NCI-H748 treated with DMSO at 0.1 percent for 48 hours (cell line): ENCODE measurements at places on chromosomes 5 and 9.

GRCh38 chr9:119366909-119367682 lies 2.1 kb downstream of the BRINP1 start:
- peak; percentile 28 for DNase-seq

- no peak for DNase-seq
Measured at GRCh38 chr5:114702731-114703130, 340.9 kb downstream of the KCNN2 start.

GRCh38 chr9:112063151-112063550 lies 111.9 kb downstream of the SUSD1 start:
- no peak for DNase-seq

DNA sequence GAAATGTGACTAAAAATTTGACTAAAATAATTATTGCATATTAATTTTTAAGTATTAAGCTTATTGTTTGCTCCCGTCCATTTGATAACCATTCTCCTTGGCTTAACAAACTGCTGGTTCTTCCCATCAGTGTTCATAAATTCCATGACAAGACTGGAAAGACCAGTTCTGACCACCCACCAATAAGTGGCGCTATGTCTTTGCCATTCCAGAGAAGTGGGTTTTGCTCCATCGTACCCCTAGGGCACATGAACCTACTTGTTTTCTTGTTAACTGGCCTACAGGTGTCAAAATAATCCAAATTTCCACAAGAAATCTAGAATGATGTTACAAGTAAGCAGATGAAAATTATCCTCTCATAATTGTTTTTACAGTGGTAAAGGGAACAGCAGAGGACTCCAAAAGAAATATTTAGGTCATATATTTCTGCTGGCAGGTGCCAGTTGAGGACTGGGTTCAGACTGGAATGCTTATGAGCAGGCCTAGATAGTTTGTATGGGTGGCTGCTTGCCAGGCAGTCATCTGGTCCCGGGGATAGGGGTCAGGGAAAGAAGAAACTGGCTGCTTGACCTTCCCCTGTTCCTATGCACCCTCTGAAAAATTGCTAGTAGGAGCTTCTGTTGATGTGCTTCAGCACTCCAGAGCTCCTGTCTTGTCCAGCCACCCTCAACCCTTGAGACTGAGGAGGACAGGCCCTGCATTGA lies 283.1 kb upstream of the ADAMTSL1 start:
- DNase-seq, result no peak

GRCh38 chr5:5881294-5881693 lies 458.8 kb downstream of the ICE1 start:
- peak; percentile 57 for DNase-seq

- DNase-seq, result no peak
Measured at GRCh38 chr5:63774939-63775338, 187.3 kb downstream of the HTR1A start.

DNA sequence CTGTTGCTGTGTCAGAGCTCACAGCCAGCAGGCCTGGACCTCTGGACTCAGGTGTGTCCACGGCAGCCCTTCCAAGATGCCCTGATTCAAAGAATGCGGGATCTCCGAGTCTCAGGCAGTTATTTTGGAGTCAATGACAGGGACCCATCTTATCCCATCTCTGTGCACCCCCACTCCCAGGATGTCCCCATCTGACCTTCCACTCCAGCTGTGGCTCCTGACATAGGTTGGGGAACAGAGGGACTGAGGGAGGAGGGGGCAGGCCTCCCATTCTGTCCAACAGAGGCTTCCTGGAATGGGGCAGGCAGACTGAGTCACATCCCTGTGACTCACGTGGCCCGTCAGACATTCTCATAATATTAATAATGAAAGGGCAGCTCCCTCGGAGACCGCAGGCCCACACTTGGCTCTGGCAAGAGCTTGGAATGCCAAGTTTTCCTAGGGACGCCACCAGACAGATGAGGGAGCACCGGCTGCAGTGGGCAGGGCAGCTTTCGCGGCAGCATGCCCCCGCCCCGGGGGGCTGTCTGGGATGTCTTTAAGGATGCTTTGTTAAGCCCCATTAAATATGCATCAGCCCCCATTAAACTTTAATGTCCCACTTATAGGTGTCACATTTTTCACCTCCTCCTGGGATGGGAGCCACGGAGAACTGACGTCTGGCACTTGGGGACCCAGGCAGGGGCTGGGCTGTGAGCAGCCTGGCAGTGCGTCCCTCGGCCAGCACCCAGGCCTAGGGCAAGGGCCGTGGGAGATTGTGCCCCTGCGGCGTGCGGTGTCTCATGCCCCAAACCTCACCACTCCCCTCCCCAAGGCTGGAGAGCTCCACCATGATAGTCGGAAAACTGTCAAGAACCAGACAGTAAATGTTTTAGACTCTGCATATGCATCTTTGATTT lies 23.6 kb upstream of the FIBCD1 start:
- no peak for DNase-seq

DNA sequence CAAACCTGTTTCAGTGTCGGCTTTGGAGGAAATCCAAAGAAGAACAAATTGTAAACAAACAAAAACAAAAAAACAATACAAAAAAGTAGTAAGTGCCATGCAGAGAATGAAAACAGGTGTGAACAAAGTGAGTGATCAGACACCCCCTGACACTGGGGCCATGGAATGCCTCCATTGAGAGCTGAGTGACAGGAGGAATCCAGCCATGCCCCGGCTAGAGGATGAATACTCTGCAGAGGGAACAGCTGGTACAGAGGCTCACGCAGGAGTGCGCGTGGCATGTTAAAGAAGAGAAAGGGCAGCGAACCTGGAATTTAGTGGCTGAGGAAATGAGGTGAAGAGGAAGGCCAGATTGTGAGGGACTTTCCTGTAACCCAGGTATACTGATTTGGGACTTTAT lies 15.5 kb upstream of the CCNJL start:
- no peak for DNase-seq

GRCh38 chr5:42499016-42499415 lies 75.8 kb downstream of the GHR start:
- DNase-seq, result no peak

DNA sequence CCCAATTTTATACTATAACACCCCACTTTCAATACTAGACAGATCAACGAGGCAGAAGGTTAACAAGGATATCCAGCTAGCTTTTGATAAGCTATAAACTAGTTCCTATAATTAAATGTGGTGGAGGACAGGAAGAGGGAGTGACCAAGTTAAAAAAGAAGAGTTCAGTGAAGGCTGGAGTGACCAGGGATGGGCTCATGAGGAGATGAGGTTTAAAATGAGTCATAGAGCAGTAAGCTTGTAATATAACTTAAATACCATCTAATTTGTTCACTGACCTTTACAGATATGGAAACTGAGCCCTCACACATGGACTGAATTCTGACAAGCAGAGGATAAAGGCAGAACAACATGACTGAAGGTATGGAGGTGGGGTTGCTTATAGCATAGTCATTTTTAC lies 284.5 kb downstream of the SPATA31D1 start:
- DNase-seq, result no peak

GRCh38 chr5:143036146-143036927 lies 266.2 kb downstream of the ARHGAP26 start:
- DNase-seq, result no peak

DNA sequence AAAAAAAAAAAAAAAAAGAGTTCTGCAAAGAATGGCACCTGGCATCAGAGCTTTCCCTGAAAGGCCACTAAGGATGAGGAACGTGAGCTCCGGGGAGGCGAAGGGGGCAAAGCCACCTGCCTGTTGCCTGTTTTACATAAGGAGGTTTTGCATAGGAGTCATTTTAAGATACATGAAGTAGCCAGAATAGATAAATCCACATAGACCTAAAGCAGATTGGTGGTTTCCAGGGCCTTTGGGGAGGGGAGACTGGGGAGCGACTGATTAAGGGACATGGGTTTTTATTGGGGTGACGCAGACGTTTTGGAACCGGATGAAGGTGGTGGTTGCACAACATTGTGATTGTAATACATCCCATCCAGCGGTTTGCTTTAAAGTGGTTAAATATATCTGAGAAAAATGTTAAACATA lies 7.1 kb downstream of the NEK6 start:
- DNase-seq, result no peak

DNA sequence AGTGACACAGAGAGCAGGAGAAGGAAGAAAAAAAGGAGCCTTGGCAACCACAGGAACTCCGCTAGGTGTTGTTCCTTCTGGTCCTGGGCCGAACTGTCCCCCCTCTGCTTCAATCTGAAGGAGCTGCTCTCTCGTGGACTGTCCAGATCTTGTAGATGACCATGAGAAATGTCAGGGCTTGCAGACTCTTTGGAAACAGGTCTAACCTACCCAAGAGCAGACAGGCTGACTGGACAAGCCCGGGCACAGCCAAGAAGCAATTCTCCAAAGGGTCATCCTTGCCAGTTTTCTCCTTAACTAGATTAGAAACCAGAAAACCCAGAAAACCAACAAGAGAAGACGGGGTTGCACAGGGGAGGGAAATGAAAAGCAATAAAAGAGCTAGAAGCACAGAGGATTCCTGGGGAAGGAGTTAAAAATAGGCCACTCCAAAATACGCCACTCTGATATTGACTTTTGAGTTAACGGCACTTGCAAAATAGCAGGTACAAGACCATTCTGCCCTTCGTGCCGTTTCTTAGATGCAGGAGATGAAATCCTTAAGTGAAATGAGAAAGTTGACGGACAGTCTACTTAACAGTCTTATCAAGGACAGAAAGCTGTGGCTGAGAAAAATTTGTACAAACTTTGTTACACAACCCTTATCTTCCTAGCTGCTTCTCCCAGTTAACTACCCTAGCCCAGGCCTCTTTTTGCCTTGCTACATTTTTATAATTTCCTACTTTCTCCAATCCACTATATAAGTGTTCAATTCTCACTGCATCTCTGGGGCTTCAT lies 5.8 kb downstream of the GCNT4 start:
- no peak for DNase-seq

DNA sequence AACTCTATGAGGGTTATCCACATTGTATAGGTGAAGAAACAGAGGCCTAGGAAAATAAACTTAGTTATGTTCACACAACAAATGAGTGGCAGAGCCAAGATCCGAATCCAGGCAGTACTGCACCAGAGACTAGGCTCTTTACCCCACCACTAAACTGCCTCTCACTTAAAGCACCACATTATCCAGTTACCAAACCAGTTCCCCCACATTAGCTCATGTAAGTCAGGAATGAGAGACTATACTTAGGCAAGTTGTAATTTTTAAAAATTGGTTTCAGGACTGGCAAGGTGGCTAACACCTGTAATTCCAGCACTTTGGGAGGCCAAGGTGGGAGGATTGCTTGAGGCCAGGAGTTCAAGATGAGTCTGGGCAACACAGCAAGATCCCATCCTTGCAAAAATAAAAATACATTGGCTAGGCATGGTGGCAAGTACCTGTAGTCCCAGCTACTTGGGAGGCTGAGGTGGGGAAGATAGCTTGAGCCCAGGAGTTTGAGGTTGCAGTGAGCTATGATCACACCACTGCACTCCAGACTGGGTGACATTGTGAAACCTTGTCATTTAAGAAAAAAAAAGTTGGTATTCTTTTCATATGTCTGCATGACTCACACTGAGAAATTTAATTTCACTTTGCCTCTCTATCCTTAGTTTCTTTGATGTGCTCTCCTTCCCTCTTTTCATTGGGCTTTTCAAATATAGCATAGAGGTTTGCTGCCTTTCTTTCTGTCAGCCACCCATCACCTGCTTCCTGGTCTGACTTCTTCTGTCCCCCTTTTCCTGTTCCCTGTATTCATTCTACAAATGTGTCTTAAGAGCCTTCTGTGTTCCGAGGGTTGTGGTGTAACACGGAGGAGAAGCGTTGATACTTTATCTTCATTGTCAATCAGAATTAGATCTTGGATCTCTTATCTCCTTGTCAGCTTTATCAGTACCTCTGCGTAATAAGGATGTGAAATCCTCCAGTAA lies 64.7 kb downstream of the ERMP1 start:
- DNase-seq, result no peak

GRCh38 chr9:132970324-132971062 lies 8.0 kb upstream of the GFI1B start:
- no peak for DNase-seq

DNA sequence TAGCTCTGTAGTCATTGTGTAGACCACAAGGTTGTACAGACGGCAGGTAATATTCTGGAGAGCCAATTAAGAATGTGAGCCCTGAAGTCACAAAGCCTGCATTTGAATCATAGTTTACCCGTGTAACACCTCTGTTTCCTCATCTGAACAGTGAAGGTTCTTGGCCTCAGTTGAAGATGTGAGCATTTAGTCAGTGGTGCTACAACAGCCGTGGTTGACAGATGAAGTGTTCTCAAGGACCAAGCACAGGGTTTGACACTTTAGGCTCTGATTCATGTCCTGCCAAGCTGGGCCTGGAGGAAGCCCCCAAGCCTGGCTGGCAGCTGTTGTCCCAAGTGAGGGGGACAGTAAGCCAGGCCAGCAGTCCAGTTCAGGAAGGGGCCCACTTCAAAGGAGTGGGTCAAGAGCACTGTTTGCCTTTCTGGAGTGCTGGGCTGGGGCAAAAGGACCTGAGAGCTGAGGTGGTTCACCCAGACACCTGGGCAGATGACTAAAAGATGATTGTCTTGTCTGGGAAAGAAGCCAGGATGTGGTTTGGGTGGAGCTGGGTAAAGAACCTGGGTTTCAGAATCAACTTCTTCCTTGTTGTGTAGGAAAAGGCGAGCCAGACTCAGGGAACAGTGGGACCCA lies 20.7 kb downstream of the FAXDC2 start:
- DNase-seq, result no peak

GRCh38 chr9:81964218-81965171 lies 21.2 kb downstream of the SPATA31D3 start:
- DNase-seq, result no peak
